ENCODE measurements at places on chromosomes 3 and 15.

GRCh38 chr3:51389423-51390183, 1.5 kb upstream of the RBM15B start:
- no peaks in the 10 kb centered on the region for H3K27me3 ChIP-seq
- DNase-seq = peak; percentile 10
- H3K36me3 ChIP-seq = peaks cover 10% of the 10 kb centered on the region
- H3K4me3 ChIP-seq = no peak overlapping the region
- peaks cover 33% of the 10 kb centered on the region for H3K4me1 ChIP-seq
- no peak overlapping the region for H3K27ac ChIP-seq

GRCh38 chr3:59127071-59127470, 77.2 kb upstream of the CFAP20DC start:
- no peaks in the 10 kb centered on the region for H3K36me3 ChIP-seq
- no peaks in the 10 kb centered on the region for H3K4me1 ChIP-seq

- H3K36me3 ChIP-seq = peaks cover 4% of the 10 kb centered on the region
- DNase-seq = no peak
- peak overlapping the region; percentile 96 for H3K27ac ChIP-seq
- no peaks in the 10 kb centered on the region for H3K27me3 ChIP-seq
These were observed 641 bp downstream of the OPA1 start for GRCh38 chr3:193593668-193594030.

GRCh38 chr15:60651101-60651500, 172.2 kb upstream of the ICE2 start:
- no peak overlapping the region for H3K4me3 ChIP-seq
- H3K36me3 ChIP-seq = no peaks in the 10 kb centered on the region
- no peak for DNase-seq
- peaks cover 6% of the 10 kb centered on the region for H3K27me3 ChIP-seq

DNA sequence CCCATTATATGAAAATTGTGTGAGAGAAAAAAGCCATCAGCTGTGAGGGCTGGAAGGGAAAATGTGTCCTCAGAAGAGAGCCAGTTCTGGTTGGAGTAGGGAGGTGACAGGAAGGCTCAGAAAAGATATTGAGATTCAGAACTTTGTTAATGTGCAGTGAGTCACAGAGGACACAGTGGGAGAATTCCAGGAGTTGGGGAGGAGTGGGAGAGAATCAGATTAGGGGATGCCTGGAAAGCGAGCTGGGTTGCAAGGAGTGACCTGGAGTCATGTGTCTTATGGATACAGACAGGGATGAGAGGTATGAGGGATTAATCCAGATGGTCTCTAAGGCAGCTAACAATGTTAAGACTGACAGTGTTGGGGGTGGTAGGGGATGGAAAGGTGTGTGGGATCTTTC, 67.5 kb downstream of the CHST2 start:
- H3K4me3 ChIP-seq = no peak overlapping the region
- DNase-seq = no peak
- no peak overlapping the region for H3K27ac ChIP-seq
- H3K4me1 ChIP-seq = no peaks in the 10 kb centered on the region

DNA sequence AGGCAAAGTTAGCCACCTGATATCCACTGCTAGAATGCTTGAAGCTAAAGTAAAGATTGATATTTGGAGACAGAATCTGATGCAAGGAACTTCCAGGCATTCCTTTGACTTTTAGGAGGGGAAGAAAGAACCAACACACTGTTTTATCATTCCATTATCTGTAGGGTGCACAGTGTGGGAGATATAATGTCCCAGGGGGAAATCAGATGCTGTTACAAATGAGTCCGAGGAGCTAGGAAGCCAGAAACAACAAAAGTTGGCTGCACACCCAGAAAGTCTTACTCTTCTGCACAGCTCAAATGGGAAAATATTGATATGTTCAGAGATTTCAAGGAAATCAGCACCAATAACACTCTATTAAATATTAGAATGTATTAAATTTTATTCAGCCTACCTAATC, 113.6 kb upstream of the ROBO1 start:
- H3K27ac ChIP-seq = no peak overlapping the region
- H3K27me3 ChIP-seq = no peaks in the 10 kb centered on the region
- DNase-seq = no peak
- no peaks in the 10 kb centered on the region for H3K36me3 ChIP-seq
- H3K4me1 ChIP-seq = peaks cover 3% of the 10 kb centered on the region

- H3K27me3 ChIP-seq = no peaks in the 10 kb centered on the region
- no peak overlapping the region for H3K4me3 ChIP-seq
- H3K27ac ChIP-seq = no peak overlapping the region
- no peak for DNase-seq
These were observed 427.2 kb downstream of the GRM7 start for GRCh38 chr3:7288133-7288532.

GRCh38 chr15:88628018-88628654, 7.0 kb downstream of the AEN start:
- no peaks in the 10 kb centered on the region for H3K27me3 ChIP-seq
- peaks cover 19% of the 10 kb centered on the region for H3K36me3 ChIP-seq
- H3K4me3 ChIP-seq = no peak overlapping the region

- H3K4me1 ChIP-seq = peaks cover 7% of the 10 kb centered on the region
- H3K27me3 ChIP-seq = peaks cover 51% of the 10 kb centered on the region
- no peak overlapping the region for H3K27ac ChIP-seq
- H3K36me3 ChIP-seq = no peaks in the 10 kb centered on the region
These were observed 3.0 kb downstream of the DGKG start for GRCh38 chr3:186359078-186359477.

- H3K4me1 ChIP-seq = peaks cover 21% of the 10 kb centered on the region
- H3K27me3 ChIP-seq = no peaks in the 10 kb centered on the region
- peak overlapping the region; percentile 78 for H3K27ac ChIP-seq
- no peaks in the 10 kb centered on the region for H3K36me3 ChIP-seq
- H3K4me3 ChIP-seq = peak overlapping the region; percentile 72
These were observed 48.2 kb upstream of the IGF1R start for GRCh38 chr15:98599909-98600691.

GRCh38 chr3:149815321-149815720, 2.3 kb downstream of the RNF13 start:
- DNase-seq = no peak
- peaks cover 36% of the 10 kb centered on the region for H3K4me1 ChIP-seq
- no peak overlapping the region for H3K27ac ChIP-seq
- H3K27me3 ChIP-seq = no peaks in the 10 kb centered on the region
- H3K36me3 ChIP-seq = no peaks in the 10 kb centered on the region

DNA sequence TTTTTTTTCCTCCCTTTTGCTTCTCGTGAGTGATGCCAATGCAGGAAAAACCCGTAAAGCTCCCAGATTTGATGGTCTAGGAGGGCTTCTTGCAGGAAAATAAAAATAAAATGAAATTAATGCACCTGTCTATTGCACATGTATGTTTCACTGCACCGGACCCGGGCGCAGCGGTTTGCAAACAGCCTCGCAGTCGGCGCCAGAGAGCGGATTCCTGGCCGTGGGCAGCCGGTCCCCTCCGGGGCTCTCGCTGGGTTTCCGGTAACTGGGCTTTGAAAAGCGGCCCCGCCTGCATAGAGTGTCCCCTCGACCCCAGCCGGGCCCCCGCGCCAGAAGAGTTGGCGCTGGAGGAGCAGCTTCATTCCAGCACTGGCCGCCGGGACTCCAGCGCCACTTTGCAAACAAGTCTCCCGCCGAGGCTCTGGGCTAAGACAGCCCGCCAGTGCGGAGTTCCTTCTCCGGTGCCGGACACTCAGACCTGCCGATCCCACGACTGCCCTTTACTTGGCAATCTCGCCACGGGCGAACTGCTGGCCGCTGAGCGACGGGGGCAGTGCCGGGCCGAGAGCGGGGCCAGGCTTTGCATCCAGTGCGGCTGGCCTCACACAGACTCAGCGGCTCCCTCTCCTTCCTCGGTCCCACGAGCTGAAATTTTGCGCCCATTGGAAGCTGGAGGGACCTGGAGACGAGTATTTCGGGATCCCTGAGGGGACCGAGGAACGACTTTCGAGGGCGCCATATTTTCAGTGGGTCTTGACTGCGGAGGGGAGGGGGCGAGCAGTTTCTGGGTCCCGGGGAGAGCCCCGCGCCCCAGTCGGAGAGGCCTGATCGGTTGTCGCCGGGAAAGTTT, 225.9 kb upstream of the C2CD4B start:
- H3K27ac ChIP-seq = peak overlapping the region; percentile 54
- H3K4me3 ChIP-seq = peak overlapping the region; percentile 100
- H3K36me3 ChIP-seq = no peaks in the 10 kb centered on the region
- DNase-seq = no peak

DNA sequence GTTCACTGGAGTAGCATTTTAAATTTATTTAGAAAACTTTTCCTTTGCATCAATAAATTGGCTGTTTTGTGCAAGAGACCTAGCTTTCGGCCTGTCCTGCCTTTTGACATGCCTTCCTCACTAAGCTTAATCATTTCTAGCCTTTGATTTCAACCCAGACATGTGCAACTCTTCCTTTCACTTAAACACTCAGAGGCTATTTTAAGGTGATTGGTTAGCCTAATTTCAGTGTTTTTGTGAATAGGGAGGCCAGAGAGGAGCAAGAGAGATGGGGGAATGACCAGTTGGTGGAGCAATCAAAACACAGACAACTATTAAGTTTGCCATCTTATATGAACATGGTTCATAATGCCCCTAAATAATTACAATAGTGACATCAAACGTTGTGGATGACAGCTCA, 333.4 kb downstream of the SLC9A9 start:
- H3K4me3 ChIP-seq = no peak overlapping the region
- no peak for DNase-seq
- H3K27ac ChIP-seq = no peak overlapping the region
- no peaks in the 10 kb centered on the region for H3K27me3 ChIP-seq
- H3K4me1 ChIP-seq = no peaks in the 10 kb centered on the region

GRCh38 chr15:39713846-39714245, 68.8 kb downstream of the FSIP1 start:
- H3K36me3 ChIP-seq = no peaks in the 10 kb centered on the region
- H3K4me3 ChIP-seq = no peak overlapping the region
- H3K27me3 ChIP-seq = no peaks in the 10 kb centered on the region
- no peak for DNase-seq

DNA sequence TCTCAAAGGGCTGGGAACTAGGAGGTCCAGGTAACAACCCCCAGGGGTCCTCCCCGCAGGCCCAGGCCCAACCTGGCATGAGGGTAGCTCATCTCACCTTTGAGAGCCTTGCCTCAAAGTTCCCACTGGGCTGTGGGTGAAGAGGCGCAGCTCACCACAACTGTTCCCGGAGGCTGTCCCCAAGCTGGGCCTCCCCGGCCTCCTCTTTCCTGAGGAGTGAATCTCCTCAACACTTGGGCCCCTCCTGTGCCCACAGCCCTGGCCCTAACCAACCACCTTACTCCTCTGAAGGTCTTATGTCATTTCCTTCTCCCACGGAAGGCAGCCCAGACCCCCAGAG, 27.5 kb upstream of the CORO2B start:
- no peaks in the 10 kb centered on the region for H3K36me3 ChIP-seq
- H3K27me3 ChIP-seq = no peaks in the 10 kb centered on the region
- no peaks in the 10 kb centered on the region for H3K4me1 ChIP-seq
- H3K4me3 ChIP-seq = no peak overlapping the region
- H3K27ac ChIP-seq = no peak overlapping the region

DNA sequence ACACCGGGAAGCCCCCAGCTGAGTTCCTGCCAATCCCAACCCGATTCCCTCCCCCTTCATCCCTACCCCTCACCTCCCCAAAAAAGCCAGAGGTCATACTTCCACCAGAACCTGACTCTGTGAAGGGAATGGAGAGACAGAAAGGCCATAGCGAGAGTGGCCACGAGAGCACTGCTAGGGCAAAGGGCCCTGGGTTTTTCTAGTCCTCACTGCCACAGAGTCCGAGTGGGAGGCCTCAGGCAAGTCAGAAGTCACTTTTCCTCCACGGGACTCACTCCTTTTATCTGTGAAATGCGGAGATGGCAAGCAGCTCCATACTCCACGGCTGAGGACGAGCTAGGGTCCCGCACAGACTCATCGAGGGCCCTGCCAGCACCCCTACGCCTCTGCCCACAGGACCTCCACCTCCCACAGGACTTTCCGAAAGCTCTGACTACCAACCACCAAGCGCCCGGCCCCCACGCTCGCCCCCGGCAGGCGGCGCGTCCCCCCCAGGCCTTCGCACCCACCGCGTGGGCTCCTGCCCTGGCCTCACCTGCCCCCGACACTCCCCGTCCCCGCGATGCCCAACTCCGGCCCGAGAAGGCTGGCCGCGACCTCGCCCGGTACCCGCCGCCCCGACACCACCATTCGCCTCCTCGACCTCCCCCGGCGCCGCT, 792 bp downstream of the ATP13A3 start:
- peaks cover 30% of the 10 kb centered on the region for H3K4me1 ChIP-seq
- peak overlapping the region; percentile 86 for H3K27ac ChIP-seq
- no peak for DNase-seq
- peaks cover 9% of the 10 kb centered on the region for H3K36me3 ChIP-seq
- peak overlapping the region; percentile 66 for H3K4me3 ChIP-seq

DNA sequence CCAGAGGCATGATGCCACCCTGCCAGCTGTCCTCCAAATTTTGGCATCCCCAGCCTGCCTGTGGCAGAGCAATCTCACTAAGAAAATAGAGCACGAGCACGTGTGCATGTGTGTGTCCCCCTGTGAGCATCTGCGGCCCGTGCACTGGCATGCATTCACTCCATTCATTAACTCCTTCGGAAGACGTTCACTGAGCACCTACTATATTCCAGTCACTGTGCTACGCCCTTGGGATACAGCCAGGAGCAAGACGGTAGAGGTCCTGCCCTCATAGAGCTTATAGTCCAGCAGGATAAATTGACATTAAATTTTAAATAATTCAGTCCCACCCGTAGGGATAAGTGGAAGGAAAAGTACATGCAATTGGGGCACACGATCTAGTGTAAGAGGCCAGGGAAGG, 40.0 kb upstream of the HES1 start:
- H3K4me1 ChIP-seq = peaks cover 27% of the 10 kb centered on the region
- H3K27ac ChIP-seq = no peak overlapping the region
- no peak for DNase-seq
- no peaks in the 10 kb centered on the region for H3K36me3 ChIP-seq

DNA sequence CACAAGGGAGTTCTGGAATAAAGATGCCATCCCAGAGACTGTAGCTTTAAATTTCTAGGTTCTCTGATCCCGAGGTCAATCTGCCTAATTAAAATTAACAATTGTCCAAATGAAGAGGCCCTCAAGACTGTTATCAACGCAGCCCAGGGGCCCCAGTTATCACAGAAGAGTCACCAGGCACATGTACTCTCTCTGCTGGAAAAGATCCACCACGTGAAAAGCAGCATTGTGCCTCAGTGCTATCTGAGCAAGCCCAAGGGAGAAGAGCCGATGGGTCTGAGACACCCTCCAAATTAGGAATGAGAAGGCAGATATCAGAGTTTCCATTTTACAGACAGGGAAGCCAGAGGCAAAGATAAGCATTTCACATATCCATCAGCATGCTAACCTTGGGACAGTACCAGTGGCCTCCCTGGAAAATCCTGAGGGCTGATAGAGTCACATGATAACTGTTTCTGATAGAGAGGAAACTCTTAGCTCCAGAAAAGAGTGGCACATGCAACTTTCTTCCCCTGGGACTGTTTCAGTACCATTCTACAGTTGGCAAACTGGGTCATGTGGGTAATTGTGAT, 55.5 kb downstream of the ITGB5 start:
- no peak for DNase-seq
- peaks cover 44% of the 10 kb centered on the region for H3K4me1 ChIP-seq
- no peaks in the 10 kb centered on the region for H3K27me3 ChIP-seq
- no peak overlapping the region for H3K4me3 ChIP-seq

DNA sequence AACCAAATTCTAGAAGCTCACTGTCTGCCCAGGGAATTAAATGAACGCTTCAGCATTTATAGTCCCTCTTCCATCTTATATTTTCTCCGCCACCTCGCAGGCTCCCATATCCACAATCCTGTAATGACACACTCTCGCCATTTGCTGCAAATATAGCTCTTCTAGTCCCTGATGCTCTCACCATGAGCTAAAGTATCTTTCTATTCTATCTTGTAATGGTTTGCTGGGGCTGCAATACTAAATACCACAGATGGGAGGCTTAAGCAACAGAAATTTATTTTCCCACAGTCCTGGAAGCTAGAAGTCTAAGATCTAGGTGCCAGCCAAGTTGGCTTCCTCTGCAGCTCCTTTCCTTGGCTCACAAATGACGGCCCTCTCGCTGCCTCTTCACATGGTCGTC, 106.9 kb upstream of the NPHP3 start:
- H3K4me1 ChIP-seq = no peaks in the 10 kb centered on the region
- H3K4me3 ChIP-seq = no peak overlapping the region
- no peak for DNase-seq
- no peak overlapping the region for H3K27ac ChIP-seq

All from Panc1 (cell line).